ENCODE measurements at places on chromosomes 4 and X.

DNA sequence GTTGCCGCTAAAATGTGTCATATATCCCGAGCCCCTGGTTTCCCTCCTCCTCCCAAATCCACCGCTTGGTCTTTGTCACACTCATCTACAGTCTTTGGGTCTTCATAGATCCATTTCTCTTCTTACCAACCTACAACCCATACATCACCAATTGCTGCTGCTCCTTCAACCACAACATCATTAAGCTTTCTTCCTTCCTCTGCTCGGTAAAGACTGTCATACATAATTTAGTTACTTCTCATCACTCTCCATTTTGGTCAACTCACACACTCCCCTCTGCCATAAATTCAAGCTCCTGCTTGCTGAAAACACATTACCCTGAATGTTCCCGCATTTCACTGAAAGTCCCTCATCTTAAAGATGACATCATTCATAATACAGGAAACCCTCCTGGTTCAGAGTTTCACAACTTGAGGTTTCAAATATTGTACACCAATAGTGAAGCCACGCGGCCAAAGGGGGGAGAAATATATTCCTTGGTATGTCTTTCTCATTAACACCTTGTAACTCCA is 1.7 kb upstream of the DCTD start:
- DNase-seq: no peak

DNA sequence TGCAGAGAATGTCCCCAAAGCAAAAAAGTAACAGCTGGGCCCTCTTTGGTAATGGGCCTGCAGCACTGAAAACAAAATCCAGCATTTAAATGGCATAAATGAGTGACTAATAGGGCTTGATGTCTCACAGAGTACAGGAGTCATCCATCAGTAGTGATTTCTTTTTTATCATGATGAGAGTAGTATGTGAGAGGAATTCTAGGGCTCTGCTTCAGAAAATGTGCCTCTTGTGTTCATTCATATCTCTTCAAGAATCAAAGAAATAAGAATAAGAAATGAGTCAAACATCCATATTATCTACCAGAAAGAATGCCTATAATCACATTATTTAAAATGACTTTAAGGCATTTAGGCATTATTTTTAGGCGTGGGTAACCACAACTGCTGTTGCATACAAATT is 792.9 kb upstream of the HTR2C start:
- no peak for DNase-seq

GRCh38 chr4:141686879-141687278 is 50.5 kb downstream of the IL15 start:
- no peak for DNase-seq

- DNase-seq: no peak
Measured at GRCh38 chrX:118530219-118530911, 34.8 kb downstream of the DOCK11 start.

GRCh38 chr4:37830640-37831039 is 4.2 kb downstream of the PGM2 start:
- DNase-seq: no peak

DNA sequence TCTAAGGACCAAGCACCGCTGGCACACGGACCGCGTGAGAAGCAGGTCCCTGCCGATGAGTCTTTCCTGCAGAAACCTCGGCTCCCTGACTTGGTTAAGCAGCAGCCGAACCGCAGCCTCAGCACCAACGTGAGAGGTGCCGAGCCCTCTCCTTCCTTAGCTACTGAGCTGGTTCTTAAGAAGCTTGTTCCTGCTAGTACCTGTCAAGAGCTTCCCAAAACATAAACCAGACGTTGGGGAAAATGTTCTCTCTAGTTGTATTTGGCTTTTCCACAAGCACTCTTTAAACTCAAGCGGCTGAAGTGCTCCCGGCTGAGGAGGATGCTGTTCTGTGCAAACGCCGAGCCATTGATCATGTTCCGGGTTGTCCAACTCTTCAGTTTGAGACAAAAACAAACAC is 29.3 kb upstream of the TLR3 start:
- DNase-seq: no peak

DNA sequence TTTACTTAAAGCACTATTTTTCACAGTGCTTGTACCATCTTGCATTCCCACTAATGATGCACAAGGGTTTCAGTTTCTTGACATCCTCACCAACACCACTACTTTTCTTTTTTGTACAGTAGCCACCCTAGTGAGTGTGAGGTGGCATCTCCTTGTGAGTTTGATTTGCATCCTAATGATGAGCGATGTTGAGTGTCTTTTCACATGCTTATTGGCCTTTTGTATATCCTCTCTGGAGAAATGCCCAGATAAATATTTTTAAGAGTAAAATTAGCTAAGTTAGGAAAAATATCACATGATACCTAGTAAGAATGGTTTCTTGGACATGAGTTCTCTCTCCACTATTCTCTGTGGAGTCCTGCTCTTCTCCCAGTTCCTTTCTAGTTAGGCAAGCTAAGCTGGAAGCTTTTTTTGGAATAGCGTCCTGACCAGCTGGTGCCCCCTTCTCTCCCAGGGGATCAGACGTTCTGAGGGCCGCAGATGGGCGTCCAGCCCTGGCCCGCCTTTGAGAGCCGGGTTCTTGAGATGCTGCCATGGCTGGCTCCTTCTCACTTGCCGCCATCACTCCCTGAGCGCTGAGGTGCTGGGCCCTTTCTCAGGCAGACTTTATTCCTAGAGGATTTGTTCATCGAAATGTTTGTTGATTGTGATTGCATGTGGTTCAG is 132.1 kb downstream of the ARHGAP10 start:
- no peak for DNase-seq

- DNase-seq: no peak
Measured at GRCh38 chrX:153593811-153594500, 5.0 kb downstream of the CCNQ start.

DNA sequence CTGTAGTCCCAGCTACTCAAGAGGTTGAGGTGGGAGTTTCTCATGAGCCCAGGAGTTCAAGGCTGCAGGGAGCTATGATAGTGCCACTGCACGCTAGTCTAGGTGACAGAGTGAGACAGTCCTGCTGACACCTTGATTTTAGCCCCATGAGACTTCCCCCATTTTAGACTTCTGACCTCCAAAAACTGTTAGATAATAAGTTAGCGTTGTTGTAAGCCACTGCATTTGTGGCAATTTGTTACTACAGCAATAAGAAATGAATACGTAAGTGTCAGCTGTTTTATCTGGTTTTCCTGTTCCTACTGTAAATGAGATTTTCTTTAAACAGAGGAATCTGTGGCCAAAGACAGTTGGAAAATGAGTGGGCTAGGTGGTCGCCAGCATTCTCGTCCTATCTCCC is 83.9 kb downstream of the ARHGAP10 start:
- DNase-seq: no peak

GRCh38 chrX:110732266-110732665 is 63.4 kb downstream of the CHRDL1 start:
- peak; percentile 23 for DNase-seq

DNA sequence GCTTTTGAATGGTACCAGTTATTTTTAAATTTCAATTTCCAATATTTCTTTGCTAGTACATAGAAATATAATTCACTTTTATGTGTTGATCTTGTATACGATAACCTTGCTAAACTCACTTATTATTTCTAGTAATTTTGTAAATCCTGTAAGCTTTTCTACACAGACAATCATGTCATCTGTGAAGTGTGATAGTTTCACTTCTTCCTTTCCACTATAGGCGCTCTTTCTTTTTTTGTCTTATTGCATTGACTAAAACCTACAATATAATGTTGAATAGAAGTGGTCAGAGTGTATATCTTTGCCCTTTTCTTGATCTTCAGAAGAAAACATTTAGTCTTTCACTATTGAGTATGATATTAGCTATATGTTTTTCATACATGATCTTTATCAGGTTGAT is 76.6 kb downstream of the ZNF182 start:
- no peak for DNase-seq

DNA sequence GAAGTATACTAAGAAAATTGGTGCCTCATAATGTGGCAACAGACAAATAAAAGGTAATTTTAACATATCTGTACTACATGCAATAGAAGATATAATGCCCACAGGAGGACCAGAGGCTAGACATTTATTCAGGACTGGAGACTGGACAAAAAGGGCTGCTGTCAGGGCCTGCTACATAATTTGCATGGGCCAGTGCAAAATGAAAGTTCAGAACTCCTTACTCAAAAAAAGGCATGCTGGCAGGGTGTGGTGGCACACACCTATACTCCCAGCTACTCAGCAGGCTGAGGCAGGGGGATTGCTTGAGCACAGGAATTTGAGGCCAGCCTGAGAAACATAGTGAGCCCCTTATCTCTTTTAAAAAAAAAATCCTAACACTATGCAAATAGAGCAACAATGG is 12.4 kb upstream of the MAOA start:
- no peak for DNase-seq

GRCh38 chr4:31187979-31188378 is 467.8 kb downstream of the PCDH7 start:
- DNase-seq: no peak

DNA sequence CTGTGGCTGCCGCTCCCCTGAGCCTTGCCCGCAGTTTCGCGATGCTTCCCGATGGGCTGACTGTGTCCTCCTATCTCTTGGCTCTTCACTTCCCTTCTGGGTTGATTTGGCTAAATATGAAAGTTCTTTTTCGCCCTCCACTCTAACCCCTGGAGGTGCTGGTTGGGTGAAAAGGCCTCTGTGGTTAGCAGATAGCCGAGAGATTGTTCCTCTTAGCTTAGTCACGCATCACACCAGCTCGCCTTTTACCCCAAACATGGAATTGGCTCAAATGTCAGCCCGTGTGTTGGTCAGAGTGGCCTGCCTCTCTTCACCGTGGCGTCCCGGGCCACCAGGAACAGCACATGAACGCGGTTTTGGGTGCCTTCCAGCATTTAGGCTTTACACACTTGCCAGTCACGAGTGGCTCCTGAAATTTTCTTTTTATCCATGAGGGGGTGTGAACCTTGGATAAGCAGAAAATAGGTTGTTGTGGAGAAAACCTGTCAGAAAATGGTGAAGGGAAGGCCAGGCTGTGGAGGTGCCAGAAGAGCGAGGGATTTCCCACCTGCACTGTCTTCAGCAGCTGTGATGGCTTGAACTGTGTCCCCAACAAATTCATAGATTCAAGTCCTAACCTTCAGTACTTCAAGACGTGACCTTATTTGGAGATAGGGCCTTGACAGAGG is 8.9 kb downstream of the CLCN4 start:
- DNase-seq: no peak

- DNase-seq: no peak
Measured at GRCh38 chr4:141464366-141464765, 172.0 kb upstream of the IL15 start.

DNA sequence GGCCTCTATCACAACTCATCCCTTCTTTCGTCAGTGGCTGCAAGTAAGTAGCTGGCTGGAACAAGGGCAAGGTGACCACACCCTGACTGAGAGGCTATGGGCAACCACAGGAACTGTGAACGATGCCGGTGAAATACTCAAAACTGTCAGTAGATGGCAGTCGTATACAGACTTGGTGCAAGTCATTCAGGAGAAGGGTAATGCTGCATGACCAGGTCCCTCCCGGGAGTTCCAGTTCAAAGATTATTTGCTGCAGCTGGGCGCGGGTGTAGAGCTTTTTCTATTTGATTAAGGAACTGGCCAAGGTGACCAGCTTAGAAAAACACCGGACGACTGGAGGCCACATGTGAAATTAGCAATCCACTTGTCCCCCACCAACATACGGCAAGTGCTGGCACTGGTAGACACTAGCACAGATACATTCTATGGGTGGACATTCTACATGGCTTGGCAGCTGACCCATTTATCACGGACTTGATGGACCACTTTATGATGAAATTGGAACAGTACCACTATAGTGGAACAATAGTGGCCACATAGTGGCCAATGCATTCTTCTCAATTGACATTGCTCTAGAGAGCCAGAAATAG is 726.6 kb downstream of the TRAM1L1 start:
- peak; percentile 13 for DNase-seq

DNA sequence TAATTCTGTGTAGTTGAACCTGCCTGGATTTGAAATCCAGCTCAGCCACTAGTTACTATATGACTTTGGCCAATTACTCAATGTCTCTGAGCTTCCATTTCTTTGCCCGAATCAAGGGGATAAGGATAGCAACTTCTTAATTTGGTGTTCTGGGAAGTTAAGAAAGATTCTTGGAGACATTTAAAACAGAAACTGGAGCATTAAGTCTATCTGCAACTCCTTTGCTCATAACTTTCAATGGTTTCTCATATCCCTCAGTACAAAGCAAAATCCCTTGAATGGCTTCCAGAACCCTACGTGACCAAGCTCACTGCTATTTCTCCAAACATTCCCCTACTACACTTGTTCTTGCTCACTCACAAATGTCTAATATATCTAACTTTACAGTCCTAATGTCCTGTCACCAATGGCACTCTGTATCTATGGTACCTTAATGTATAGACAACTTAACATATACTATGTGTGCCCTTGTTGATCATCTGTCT is 849.1 kb upstream of the SLIT2 start:
- DNase-seq: no peak

DNA sequence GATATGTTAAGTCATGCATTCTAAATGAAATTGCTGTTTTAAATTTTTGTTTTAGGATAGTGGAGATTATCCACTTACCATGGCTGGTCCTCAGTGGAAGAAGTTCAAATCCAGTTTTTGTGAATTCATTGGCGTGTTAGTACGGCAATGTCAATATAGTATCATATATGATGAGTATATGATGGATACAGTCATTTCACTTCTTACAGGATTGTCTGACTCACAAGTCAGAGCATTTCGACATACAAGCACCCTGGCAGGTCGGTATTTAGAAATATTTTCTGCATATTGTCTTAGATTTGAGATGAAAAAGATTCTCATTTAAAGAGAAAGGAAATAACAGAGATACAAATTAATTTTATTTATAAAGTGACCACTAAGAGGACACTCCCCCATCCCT is 83.6 kb downstream of the STAG2 start:
- DNase-seq: no peak

DNA sequence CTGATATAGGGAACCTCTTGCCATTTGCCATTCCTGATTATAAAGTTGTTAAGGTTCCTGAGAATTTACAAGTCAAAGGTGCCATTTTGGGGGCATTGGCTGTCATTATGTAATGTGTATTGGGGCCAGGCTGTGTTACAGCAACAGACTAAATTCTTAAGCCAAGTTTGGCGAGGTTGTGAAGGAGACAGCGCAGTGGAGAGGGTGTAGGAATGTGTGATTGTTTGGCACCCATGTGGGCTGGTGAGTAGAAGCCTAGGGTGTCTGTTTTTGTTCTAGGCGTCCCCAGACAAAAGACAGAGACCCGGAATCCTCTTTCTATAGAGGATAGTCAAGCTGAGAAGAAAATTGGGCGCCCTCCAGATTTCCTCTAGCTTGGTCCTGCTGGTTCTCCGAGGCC is 2535.3 kb downstream of the PCDH7 start:
- no peak for DNase-seq

GRCh38 chr4:88087004-88087403 is 71.4 kb downstream of the ABCG2 start:
- DNase-seq: no peak

GRCh38 chrX:73446831-73447230 is at the start of gene CDX4:
TSS of gene CDX4 (plus strand) at chrX:73447053. CDS start at chrX:73447254, 201 bp downstream.
- DNase-seq: no peak

GRCh38 chr4:124943145-124943889 is 230.8 kb upstream of the ANKRD50 start:
- DNase-seq: no peak

GRCh38 chrX:111338095-111338698 is 67.9 kb upstream of the CAPN6 start:
- no peak for DNase-seq

- no peak for DNase-seq
Measured at GRCh38 chr4:103786014-103786413, 66.2 kb upstream of the TACR3 start.

GRCh38 chrX:134658002-134658759 is at the start of gene PLAC1:
TSS of gene PLAC1 (minus strand) at chrX:134658471. CDS start at chrX:134566682, 91,789 bp downstream.
- DNase-seq: no peak

All from retina (tissue), 1 donor.